GM23338 (cell line): ENCODE measurements at places on chromosomes 7 and 10. TPM values are rescaled to one million over a fixed set of nuclear protein-coding genes. Genes with fewer than 3 reads are reported as not detected.

Gene ZNF33B
- total RNA-seq: 16.7 and 17.2 TPM in 2 replicates

Gene TRIP6
- total RNA-seq: 106 and 112 TPM in 2 replicates

Gene DNAH11
- 4.7 and 9.3 TPM in 2 replicates for total RNA-seq

Gene SEMA3A
- 46.4 and 54.5 TPM in 2 replicates for total RNA-seq

Gene STOX1
- 2.2 and 2.7 TPM in 2 replicates for total RNA-seq

Gene OR2A12
- total RNA-seq: not detected in 2 replicates

Gene FZD1
- 1.4 TPM in 2 replicates for total RNA-seq

Gene PNLIPRP1
- total RNA-seq: not detected in 2 replicates

Gene ETV1
- 53.5 and 61.9 TPM in 2 replicates for total RNA-seq

Gene CFAP46
- total RNA-seq: 2.8 and 3.1 TPM in 2 replicates

Gene GNAT3
- not detected in 2 replicates for total RNA-seq

Gene CTAGE4
- total RNA-seq: 3.4 and 10.1 TPM in 2 replicates

GRCh38 chr10:58554316-58554715 is 41.6 kb downstream of the BICC1 start:
- DNase-seq: no peak

GRCh38 chr7:16051561-16052255 is 365.2 kb upstream of the MEOX2 start:
- DNase-seq: no peak

DNA sequence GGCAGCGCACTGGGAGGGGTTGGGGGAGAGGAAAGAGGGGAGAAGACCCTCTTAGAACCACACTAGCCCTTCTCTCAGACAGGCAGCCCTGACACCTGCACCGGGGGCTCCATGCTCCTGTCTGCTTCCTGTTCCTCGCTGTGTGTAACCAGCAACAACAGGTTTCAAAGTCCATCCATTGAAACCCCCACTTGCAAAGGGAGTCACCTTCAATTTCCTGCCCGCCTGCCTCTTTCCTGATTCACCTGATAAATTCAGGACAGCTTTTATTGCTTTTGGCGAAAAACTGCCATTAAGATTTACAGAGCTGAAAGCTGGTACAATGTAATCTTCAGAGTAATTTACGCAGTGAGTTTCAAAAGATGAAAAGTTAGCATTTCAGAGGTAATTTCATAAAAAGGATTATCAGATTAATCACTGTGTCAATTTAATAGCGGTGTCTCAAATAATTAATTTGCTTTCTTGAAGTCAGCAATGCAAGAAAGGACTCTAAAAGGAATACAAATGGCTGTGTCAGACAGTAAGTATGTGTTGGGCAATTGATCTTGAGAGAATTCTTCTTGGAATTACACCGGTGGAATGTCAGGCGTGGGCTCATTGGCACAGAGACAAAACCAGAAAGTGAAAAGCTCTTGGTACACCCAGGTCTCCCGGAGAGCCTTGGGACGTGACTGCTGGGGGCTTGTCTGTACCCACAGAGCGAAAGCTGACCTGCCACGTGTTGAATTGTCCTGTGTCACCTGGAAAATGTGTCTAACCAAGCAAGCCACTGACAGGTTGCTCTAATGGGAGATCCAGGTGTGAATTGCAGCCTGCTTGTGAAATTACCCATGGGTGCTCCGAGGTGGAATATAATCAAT is 60.7 kb downstream of the TMEM209 start:
- DNase-seq: no peak

DNA sequence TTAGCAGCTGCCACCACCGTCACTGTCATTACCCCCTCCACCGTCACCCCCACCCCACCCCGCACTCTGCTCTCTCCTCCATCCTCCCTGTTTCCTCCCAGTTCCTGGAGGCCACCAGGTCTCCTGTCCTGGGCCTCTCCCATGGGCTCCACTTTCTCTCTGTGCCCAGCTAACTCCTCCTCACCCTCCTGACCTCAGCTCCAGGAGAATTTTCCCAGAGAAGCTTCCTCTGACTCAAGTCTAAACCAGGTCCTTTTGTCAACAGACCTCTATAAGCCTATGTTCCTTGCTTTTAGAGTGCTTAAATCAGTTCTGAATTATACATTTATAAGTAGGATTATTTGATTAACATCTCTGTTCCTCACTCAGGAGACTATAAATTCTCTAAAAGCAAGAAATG is 150.0 kb downstream of the ARHGAP12 start:
- no peak for DNase-seq

- peak; percentile 3 for DNase-seq
Observed at GRCh38 chr7:142089035-142089434, 22.5 kb upstream of the MGAM2 start.

DNA sequence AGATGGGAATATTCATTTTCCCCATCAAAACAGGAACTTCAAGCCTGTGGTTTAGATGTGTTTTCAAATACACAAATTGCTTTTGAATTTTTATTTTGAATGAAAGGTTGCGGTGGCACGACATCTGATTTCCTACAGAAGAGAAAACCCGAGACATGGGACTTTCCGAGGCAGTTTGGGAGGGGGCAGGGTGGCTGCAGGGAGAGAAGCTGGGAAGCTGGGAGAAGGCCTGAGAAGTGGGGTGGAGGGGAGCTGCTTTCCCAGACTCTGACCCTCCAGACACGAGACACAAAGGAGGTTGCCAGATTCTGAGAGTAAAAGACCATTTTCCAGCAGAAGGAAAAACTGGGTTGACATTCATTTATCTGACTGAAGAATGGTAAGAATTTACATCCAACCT is 19.6 kb downstream of the TMEM176A start:
- DNase-seq: no peak

- no peak for DNase-seq
Observed at GRCh38 chr10:91206837-91207474, 13.5 kb upstream of the PCGF5 start.

GRCh38 chr7:149753375-149754233 is 19.8 kb downstream of the ZNF467 start:
- DNase-seq: peak; percentile 74

GRCh38 chr7:51327287-51327717 is 10.7 kb upstream of the COBL start:
- DNase-seq: peak; percentile 96

- DNase-seq: no peak
Observed at GRCh38 chr7:152869041-152869676, 109.6 kb downstream of the ACTR3B start.

- DNase-seq: no peak
Observed at GRCh38 chr7:121390617-121391016, 5.5 kb downstream of the FAM3C start.

DNA sequence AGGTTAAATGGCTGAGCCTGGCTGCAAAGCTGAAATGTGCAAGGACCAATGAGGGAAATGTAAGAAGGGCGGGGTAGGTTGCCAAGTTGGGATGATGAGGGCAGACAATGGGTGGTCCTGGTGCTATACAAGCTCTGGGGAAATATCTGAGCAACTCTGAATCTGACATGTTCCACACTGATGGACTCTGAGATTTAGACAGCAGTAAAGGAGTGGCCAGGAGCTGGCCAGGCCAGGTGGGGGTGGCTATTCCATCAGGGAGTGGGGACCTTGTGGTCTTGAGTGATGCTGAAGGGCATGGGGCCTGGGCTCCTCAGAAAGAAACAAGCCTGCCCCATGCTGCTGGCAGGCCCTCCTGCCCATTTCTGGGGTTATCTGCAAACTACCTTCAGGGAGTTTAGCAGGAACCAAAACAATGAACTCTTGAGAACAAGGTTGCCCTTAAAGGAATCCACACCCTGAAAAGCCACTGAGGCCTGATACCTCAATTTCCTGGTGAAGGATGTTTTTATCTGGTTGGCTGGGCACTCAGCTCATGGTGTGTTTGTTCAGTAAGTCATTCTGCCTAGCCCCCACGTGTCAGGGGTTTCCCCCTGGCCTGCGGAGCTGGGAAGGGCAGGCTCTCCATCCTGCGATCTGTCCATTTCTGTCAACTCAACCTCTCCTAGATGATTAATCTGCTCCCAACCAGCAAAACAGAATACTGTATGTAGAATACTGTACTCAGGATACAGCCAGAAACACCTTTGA is 143.3 kb upstream of the TNS3 start:
- DNase-seq: no peak

DNA sequence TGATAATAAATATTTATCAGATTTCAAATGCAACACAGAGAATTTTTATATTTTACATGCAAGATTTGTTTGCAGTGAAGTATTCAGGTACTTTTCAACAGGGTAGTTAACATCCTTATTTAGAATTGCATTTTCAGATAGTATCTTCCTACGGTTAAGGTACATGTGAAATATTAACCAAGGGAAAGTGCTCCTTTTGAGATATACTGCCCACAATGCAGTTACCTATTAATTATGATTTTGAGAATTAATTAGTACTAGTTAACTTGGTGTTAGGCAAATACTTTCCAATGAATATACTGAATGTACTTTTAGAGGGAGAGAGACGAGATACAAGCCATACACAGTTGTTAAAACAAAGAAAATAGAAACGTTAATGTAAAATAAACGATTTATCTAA is 206.2 kb upstream of the YAE1 start:
- no peak for DNase-seq

- no peak for DNase-seq
Observed at GRCh38 chr7:96901822-96902445, 103.4 kb upstream of the DLX6 start.

- peak; percentile 50 for DNase-seq
Observed at GRCh38 chr10:62815381-62816075, 638 bp downstream of the EGR2 start.
